Occipital lobe (tissue), 3 donors: ENCODE measurements at places on chromosomes 13 and 19. TPM values are rescaled to one million over a fixed set of nuclear protein-coding genes. Genes with fewer than 3 reads are reported as not detected.

SIGLEC8 gene
- total RNA-seq, result 2.0 TPM

- DNase-seq, result no peak
Observed at GRCh38 chr19:6204212-6204611, 68.7 kb downstream of the ACSBG2 start.

- peak; percentile 8 for DNase-seq
Observed at GRCh38 chr19:56066152-56067023, 54.7 kb downstream of the ZNF787 start.

DNA sequence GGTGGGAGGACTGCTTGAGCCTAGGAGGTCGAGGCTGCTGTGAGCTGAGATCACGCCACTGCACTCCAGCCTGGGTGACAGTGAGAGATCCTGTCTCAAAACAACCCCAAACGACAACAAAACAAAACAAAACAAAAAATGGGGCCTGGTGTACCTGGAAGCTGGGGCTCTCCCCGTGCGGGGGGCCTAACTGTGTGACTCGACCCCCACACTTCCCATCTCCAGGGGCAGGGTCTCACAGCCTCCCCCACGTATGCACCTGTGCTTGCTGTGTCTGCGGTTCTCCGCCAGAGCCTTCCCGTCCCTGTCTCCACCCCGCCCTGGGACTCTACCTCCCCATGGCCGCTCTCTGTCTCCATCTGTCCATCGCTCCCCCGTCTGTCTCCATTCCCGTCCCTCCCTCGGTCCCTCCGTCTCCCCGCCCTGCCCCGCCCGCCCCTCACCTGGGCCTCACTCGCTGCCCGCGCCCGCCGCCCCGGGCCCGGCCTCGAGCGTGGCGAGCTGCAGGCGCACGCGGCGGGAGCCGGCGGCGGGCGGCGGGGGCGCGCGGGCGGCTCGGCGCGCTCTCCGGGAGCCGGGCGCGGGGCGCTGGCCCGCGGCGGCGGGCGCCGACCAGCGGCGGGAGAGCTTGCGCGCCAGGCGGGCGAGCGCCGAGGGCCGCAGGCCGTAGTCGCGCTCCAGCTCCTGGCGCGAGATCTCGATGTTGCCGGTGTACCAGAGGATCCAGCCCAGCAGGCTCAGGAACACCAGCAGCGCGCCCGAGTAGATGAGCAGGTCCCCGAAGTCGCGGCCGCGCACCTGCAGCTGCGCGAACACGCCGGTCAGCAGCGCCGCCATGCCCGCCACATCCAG, 587 bp downstream of the TMEM238 start:
- no peak for DNase-seq

LILRA5 gene
- 0.78 TPM for total RNA-seq
